ENCODE measurements at places on chromosomes 12 and 14. TPM values are rescaled to one million over a fixed set of nuclear protein-coding genes. Genes with fewer than 3 reads are reported as not detected.

The KLRC4 gene
- total RNA-seq, result 1.3 TPM

The KRT6C gene
- 0.43 TPM for total RNA-seq

The OASL gene
- 24.8 TPM for total RNA-seq

The BDKRB1 gene
- total RNA-seq, result not detected

The LRRC43 gene
- total RNA-seq, result not detected

The LMNTD1 gene
- not detected for total RNA-seq

The DCN gene
- total RNA-seq, result 316 TPM

The CLEC4C gene
- not detected for total RNA-seq

The KRT75 gene
- total RNA-seq, result not detected

The P3H3 gene
- 18.0 TPM for total RNA-seq

The BCL2L14 gene
- total RNA-seq, result 18.7 TPM

The RDH16 gene
- 0.37 TPM for total RNA-seq

The LBHD2 gene
- not detected for total RNA-seq

The NPAS3 gene
- total RNA-seq, result 3.5 TPM

The TAS2R43 gene
- total RNA-seq, result not detected

The GLIPR1L1 gene
- total RNA-seq, result not detected

The SOAT2 gene
- not detected for total RNA-seq

All from stomach (tissue), 19 donors.